Kidney epithelial cell (primary cell): ENCODE measurements at places on chromosomes 1 and 21. TPM values are rescaled to one million over a fixed set of nuclear protein-coding genes. Genes with fewer than 3 reads are reported as not detected.

ACTL8 gene
- total RNA-seq, result 0.17 TPM in 1 of 2 replicates, not detected in the other

GTF2B gene
- total RNA-seq, result 28.5 and 36.3 TPM in 2 replicates

SHISA4 gene
- 22.6 and 30.0 TPM in 2 replicates for total RNA-seq

CDC42BPA gene
- 33.4 and 34.4 TPM in 2 replicates for total RNA-seq

- DNase-seq, result no peak
Measured at GRCh38 chr1:143497374-143497747, 474.4 kb downstream of the FAM72C start.

DNA sequence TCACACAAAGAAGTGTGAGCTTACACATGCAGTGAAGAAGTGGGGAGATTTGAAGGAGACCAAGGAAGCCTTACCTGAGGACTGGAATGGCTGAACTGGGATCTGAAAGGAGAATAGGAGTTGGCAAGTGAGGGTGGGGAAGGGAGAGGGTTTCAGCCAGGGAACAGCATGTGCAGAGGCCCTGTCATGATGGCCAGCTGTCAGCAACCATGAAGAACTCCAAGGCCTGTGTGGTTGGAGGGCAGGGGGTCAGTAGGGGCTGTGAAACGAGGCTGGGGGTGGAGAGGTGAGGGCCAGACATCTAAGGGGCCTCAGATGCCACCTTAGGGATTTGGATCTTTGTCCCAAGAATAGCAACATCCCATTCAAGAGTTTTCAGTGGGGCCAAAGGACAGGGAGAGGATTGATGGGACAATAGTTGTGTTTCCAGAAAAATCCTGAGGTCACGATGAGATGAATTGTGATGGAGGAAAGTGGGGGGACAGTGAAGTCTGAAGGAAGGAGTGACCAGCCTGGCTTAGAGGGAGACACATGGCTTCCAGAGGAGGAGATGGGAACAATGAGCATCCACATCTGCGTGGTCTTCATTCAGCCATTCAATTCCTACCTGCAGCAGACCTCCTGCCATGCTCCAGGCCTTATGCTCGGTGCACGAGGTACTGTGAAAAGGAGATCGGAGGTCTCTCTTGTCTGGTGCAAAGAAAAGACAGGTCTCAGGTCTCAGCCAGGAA is 187.6 kb downstream of the MATN1 start:
- DNase-seq, result no peak

DNA sequence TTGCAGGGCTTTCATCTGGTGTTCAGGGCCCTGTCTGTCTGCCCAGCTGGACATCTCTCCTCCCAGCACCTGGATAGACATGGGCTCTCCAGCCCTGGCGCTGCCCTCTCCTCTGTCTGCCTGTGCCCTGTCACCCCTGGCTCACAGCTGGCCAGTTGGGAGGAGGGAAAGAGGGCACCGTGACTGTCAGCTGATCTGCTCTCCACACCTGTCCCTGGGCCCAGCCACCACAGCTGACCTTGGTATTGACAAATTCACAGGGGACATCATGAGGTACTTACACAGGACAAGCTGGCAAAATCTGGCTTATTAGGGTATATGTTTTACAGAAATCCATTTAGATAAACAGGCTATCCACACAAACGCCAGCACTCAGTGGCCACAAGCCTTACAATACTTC is 8.3 kb downstream of the TNR start:
- DNase-seq, result no peak

GRCh38 chr1:165056914-165057313 is 299.6 kb downstream of the LMX1A start:
- no peak for DNase-seq

DNA sequence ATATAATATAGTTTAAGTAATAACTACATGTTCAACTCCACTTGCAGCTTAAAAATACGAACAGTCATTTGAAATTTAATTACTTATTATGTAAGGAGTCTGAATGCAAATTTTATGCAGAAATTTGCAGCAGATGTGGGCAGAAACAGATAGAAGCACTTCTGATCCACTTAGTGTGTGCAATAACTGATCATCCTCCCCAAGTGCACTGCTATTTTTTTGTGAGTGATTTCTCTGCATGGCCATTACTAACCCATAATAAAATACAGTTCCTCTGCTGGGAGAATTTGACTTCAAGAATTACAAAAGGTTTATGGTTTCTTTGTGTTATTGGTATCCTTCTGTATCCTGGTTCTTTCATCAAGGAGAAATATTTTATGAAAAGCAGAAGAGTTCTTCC is 611.5 kb upstream of the RGS18 start:
- no peak for DNase-seq

DNA sequence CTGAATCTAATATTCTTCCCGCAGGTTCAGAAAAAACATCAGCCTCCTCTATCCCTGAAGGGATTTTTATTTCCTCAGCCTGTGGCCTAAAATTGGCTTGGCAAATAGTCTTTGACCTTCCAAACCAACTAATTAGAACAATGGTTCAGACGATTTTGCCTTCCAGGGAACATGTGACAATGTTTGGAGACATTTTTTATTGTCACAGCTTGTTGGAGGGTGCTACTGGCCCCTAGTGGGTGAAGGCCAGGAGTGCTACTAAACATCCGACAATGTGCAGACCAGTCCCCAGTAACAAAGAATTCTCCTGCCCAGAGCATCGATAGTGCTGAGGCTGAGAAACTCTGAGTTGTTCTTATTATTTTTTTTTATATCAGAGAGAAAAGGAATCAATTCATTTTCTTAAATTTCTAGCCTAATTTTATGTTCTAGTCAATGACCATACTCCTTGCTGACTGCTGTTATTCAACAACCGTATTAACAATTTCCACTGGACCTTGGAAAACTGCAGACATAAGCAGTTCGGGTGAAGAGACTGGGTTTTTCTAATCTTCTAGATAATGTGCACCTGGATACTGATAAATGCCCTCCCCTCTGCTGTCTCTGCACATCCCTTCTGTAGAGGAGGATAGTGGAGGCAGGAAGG is 280.7 kb downstream of the LMX1A start:
- DNase-seq, result no peak
